Activated naive CD8-positive, alpha-beta T cell treated with anti-CD3 and anti-CD28 coated beads, Interleukin-2, amount 50 U/mL, for 16 hours (primary cell): ENCODE measurements at places on chromosomes 11 and 22.
A peak's percentile ranks its signal among the peaks of the same experiment; 100 is the strongest.

- DNase-seq: no peak
These were observed 110.9 kb upstream of the GRK3 start for GRCh38 chr22:25453557-25453956.

DNA sequence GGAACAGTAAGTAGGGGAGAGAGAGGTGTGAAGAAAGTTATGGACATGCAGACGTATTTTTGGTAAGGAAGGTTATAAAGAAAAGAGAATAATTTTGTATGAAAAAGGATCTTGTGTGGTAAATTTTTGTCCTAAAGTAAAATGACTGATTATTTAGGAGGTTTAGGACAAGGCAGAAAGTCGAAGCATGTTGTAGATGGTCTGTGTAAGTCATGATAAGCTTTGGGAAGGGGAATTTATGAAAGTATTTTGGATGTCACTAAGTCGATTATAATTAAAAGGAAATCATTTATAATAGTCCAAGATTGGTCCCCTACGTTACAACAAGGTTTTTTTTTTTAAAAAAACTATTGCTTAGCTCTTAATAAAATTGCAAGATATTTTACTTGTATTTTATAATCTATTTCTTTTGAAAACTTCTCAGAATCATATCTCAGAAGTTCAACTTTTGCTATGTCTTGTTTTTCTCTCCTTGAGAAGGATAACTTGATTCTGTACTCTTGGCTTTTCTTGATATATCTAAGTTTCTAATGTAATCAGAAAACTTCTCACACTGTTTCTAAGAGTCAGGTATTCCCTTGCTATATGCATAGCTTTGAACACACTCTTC is 10.9 kb upstream of the CABP2 start:
- no peak for DNase-seq

DNA sequence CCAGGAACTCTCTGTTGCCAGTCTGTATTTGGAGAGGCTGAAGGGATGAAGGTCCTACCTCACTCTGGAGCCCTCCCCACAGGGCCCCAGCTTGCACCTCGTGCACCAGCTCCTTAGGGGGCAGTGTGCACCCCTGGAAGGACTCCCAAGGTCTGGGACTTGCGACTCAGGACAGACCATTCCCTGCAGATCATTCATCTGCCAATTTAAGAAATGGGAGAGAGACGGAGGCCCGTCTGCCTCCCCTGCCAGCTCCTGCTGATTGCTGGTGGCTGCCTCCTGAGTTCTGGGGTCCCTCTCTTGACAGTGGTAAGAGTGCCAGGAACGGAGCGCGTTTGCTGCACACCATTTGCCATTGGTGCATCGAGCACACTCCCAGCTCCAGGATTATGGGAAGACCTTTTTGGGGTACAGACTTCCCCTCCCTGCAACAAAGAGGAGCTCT is 27.4 kb upstream of the MALAT1 start:
- no peak for DNase-seq

GRCh38 chr22:29300467-29300806 is 6.0 kb upstream of the GAS2L1 start:
- DNase-seq: no peak

- DNase-seq: no peak
These were observed 9.7 kb downstream of the AP5B1 start for GRCh38 chr11:65770951-65771567.

DNA sequence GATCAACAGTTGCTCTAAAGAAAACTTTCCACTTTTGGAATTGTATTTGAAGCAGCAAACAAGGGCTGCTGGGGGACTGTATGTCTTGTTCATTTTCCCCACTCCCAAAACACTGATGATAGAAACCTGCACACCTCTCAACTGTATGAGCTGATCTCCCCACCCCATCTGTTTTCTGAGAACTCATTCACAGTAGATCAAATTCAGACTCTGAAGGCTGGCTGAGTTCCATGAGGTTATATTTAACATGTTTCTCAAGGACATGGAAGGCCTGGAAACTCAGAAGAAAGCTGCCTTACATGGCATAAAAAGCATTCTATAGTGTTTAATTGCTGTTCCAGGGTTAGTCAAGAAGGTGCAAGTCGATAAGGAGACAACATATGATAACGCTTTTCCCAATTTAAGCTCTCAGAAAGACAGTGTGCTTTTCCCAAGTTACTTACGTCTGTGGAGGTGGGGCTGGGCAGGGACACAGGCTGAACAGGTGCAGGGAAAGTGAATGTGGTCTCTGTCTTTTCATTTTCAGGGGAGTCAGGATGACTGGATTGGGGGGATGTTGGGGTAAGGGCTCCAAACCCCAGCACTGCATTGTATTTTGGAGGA is 23.0 kb downstream of the LARGE2 start:
- no peak for DNase-seq

DNA sequence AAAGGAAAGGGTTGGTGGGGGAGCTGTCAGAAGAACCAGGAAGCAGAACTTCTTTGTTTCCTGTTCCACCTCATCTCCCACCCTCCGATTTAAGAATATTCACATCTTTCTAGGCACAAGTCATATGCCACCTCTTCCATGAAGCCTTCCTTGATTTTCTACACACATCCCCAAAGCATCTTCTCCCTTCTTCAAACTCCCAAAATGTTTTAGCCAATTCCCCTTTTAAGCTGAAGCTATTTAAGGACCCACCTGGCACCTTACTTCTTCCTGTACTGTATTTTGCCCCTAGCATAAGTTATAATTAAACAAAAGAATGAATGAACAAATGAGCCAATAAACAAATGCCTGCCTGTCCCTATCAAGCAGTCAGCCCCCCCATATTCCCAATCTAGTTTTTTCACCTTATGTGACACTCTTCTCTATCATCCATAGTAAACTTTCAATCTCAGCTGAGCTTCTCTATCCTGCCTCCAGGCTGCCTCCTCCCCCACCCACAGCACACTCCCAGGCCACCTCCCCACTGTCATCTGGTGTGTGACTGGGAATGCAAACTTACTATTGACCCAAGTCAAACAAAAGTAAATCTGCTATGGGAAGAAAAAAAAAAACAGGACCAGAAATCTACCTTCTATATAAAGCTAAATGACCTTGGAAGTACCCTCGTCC is 3.9 kb downstream of the TNKS1BP1 start:
- DNase-seq: no peak

DNA sequence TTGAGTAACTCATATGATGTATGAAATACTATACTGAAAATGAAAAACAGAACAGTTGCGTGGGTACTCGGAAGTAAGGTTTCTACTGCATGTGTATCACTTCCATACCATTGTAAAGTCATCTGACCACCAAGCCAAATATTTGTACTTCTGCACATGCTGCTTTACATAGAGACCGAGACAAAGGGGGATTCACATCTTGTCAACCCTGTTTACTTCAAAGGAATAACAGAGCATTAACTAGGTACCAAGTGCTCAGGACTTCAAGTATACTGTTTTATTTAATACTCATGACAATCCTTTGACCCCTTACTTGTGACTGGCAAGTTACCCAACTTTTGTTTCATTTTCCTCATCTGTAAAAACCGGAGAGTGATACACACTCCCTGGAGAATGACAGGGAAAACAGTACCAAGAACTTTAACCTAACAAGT is 9.9 kb downstream of the MAPK1 start:
- no peak for DNase-seq

- DNase-seq: no peak
These were observed 517.9 kb downstream of the TBC1D22A start for GRCh38 chr22:47280301-47280700.

DNA sequence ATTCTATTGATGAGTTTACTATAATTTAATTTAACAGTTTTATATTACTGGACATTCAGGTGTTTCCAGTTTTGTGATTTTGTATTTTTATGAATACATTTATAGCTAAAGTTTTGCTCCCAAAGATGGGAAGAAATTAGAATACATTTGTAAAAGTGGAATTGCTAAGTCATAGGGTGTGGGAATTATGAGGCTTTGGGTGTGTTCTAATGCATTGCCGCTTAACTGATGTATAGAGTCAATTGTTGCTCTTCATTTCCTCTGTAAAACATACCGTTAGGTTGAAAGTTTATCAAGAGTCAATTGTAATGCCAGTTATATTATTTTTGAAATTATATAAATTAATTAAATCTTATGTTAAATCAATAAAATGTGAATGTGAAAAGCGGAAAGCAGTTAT is 16.2 kb downstream of the PAAF1 start:
- no peak for DNase-seq

DNA sequence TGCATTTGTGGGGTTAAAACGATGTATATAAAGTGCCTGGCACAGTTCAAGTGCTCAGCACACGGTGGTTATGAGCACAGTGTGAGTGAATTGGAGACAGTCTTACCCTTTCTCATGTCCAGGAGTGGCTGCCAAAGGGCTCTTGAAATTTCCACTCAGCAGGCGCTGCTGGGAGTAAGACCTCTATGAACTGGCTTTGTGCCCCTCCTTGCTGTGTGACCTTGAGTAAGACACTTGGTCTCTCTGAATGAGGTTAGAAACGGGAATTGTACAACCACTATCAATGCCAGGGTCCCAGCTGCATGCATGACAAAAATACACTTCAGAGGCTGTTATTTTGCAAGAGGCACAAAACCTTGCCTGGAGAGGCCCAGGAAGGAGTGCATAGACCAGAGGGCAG is 86.6 kb downstream of the TSPAN18 start:
- no peak for DNase-seq

GRCh38 chr11:108035690-108036089 is 27.0 kb downstream of the CUL5 start:
- no peak for DNase-seq

GRCh38 chr11:73451896-73452295 is 75.7 kb downstream of the RELT start:
- no peak for DNase-seq

GRCh38 chr11:102559839-102560238 is 29.3 kb upstream of the MMP7 start:
- no peak for DNase-seq

DNA sequence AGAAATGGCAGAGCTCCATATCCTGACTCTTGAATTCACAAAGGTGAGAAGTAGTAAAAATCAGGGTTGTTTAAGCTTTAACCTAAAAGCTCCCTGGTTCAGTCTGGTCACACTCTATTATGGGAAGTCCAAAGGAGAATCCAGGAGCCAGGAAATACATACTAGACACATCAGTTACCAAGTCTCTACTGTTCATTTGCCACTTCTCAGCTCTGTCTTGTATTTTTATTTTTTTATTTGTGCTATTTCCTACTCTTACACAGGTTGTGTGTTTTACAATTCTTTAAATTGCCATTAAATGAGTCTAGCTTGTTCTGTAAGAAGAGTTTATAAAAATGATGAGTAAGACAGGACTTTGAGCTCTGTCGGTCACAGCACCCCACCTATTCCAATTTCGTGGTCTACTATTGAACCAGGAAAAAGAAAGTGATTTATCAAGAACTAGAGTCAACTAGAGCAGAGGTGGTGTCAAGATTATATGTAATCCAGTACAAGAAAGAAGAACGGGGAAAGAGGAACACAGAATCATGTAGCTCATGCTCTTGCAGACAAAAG is 9.7 kb downstream of the MS4A12 start:
- DNase-seq: no peak

GRCh38 chr11:15468466-15468865 is 353.7 kb downstream of the INSC start:
- DNase-seq: no peak

GRCh38 chr11:41446107-41446506 is 13.3 kb downstream of the LRRC4C start:
- DNase-seq: no peak

GRCh38 chr22:25555586-25555985 is 8.9 kb upstream of the GRK3 start:
- DNase-seq: no peak

GRCh38 chr11:39341461-39341860 is 2118.0 kb downstream of the LRRC4C start:
- no peak for DNase-seq

GRCh38 chr22:31496735-31497146 is 405 bp downstream of the SFI1 start:
- peak; percentile 2 for DNase-seq

DNA sequence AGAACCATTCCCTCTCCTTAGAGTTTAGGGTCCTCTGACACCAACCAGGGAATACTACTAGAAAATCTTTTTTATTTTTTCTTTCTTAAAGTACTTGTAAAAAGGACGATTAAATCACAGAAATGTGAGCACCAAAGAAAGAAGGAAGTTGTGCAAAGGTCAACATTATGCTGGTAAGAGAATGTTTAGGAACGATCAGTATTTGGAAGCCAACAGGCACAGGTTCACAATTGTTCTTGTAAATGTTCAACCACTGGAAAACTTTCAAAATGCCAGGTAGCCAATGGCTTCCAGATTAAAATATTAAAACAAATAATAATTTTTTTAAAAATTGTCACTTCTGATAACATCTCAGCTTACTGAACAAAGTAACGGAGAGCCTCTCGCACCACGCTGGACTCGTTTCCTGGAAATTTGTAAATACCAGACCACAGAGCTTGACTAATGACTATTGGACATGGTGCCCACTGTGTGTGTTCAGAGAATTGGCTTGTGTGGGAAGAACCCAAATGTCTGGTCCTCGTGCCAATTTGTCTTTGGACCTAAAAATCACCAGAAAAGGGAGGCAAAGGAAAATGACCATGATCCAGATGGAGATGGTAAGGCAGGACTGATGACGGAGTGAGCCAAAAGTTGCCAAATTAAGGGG is 20.8 kb downstream of the COMMD9 start:
- DNase-seq: no peak

DNA sequence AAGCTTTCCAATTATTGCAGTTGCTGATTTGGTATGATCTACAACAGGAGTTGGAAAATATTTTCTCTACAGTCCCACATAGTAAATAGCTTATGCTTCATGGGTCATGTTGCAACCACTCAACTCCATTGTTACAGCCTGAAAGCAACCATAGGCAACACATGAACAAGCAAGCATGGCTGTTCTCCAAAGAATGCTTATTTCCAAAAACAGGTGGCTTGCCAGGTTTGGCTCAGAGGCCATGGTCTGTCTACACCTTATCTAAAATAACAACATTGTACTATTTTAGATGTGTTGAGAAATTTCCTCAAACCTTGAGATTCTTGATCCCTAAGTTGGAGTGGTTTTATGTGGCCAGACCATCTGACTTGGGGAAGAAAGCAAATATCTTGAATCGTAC is 153.9 kb upstream of the MPPED2 start:
- DNase-seq: no peak

- DNase-seq: no peak
These were observed 226.7 kb upstream of the PDGFD start for GRCh38 chr11:104390651-104391050.

- DNase-seq: no peak
These were observed 18.3 kb upstream of the MUC5B start for GRCh38 chr11:1204381-1205101.

GRCh38 chr22:39379756-39380730 is 19.5 kb upstream of the TAB1 start:
- no peak for DNase-seq
